Activated effector memory CD4-positive, alpha-beta T cell treated with anti-CD3 and anti-CD28 coated beads, Interleukin-2, amount 50 U/mL, for 16 hours (primary cell): ENCODE measurements at places on chromosomes 5 and 9.

GRCh38 chr5:12141496-12141895, 237.2 kb upstream of the CTNND2 start:
- DNase-seq = no peak

GRCh38 chr5:179124853-179125788, 64.9 kb downstream of the ZNF354C start:
- peak; percentile 56 for DNase-seq

DNA sequence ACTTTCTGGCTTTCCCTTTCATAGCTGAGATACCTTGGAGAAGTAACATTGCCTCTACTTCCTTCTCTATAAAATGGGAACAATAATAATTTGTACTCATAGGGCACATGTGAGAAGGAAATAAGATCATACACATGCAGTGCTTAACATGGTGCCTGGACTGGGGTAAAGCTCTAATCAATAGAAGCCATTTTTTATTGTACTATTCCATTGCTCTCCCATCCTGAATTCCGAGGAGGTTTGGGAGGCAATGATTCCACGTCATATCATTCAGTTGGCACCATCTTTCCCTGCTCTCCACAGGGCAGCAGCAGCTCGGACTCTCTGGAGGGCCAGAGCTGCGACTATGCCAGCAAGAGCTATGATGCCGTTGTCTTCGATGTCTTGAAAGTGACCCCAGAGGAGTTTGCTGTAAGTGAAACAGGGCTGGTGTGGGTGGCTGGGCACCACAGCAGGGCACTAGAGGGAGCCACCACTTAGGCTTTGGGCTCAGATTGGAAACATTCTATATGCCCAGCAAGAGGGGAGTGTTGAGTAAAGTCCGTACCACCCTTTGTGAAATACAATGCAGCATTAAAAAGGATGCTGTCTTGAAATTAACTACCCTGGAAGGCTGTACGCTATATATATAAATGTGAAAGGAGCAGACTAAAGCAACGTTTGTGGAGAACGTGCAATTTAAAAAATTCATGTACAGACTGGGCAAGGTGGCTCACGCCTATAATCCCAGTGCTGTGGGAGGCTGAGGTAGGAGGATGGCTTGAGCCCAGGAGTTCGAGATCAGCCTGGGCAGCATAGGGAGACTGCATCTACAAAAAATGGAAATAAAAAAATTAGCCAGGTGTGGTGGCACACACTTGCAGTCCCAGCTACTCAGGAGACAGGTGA, 51.2 kb downstream of the RALGPS1 start:
- peak; percentile 69 for DNase-seq

DNA sequence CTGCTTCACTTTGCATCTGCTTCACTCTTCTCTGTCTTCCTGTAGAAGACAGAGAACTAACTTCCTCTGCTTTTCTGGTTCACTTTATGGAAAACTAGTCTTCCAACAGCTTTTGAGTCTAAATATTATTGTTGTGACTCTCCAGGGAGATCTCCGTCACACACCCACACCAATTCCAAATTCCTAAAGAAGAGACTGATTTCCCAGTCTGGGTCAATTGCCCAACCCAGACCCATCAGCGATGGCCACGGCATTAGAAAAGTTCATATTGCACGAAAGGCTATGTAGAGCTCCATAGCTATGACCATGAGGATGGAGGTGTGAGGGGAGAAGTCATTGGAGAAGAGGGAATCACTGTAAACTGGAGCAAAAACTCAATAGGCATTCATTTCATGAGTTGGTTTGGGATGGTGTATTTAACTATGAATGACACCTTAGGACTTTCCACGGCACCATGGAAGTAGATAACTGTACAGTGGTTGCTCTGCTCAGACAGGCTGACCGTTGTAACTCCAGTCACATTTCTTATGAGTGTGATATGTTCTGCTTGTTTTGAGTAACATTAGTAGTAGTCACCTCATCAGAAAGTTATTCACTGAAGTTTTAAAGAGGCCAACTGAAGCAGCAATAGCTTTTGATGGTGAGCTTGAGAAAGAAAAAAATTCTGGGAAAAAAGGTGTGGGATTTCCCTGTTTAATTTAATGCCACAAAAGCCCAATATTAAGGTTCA, 78.1 kb upstream of the MAMDC2 start:
- DNase-seq = no peak

- no peak for DNase-seq
Observed at GRCh38 chr5:151682240-151682639, 4.5 kb downstream of the SPARC start.

- no peak for DNase-seq
Observed at GRCh38 chr5:84248013-84248412, 136.7 kb downstream of the EDIL3 start.

DNA sequence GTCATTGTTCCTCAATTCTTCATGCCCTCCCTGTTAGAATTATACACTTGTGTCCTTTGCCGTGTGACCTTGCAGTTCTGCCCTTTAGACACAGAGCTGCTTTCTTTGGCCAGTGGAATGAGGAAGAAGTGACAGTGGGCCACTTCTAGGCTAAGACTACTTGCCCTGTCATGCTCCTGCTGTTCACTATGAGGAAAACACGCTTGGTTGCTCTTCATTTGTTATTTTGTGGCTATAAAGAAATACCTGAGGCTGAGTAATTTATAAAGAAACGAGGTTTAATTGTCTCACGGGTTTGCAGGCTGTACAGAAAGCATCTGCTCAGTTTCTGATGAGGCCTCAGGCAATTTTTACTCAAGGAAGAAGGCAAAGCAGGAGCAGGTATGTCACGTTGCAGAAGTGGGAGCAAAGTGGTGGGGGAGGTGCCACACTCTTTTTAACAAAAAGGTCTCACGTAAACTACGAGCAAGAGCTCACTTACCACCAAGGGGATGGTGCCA, 279.1 kb upstream of the DMAC1 start:
- DNase-seq = no peak

DNA sequence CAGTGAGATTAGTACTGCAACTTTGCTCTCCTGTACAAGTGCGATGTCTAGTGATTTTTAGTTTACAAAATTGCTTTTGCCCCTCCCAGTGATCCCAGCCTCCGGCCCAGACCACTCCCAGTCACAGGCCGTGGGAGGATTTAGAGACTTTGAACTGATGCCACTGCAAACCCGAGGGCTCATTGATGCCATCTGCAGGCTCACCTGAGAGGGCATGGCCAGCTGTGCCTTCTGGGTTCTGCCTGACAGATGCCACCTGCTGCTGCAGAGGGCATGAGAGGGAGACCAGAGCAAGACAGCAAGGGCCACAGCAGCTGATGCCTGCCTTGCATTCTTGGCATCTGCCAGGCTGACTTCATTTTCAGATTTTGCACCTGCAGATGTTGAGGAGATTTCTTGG, 593.8 kb downstream of the CDK5RAP2 start:
- DNase-seq = no peak

GRCh38 chr5:98454904-98455303, 318.6 kb upstream of the RGMB start:
- no peak for DNase-seq

DNA sequence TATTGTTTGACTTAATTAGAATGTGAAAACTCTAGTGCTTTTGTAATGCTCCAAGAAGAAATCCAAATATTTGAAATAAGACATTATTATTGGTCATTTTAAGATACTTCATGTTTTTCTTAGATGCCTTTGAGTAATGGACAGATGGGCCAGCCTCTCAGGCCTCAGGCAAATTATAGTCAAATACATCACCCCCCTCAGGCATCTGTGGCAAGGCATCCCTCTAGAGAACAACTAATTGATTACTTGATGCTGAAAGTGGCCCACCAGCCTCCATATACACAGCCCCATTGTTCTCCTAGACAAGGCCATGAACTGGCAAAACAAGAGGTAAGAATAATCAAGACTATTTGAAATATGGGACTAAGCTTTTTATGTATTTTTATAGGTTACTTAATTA, 69.2 kb upstream of the SREK1 start:
- DNase-seq = no peak

DNA sequence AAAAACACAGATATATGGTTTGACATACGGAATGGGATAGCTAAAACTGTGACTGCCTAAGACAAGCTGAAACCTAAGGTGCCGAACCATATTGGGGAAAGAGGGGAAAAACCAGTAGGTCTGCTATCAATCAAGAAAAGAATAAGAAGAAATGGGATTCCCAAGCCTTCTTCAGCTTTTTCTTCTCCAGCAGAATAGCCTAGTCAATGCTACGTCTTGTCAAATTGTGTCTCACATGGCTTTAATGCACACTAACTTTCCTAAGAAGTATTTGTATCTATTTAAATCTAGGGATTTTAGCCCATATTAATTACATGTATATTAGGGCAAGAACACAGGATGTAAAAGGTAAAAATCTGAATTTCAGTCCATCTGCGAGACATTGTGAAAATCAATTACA, 797 bp upstream of the FBXO38 start:
- no peak for DNase-seq

GRCh38 chr5:149757197-149757947, 27.3 kb downstream of the PPARGC1B start:
- DNase-seq = no peak

DNA sequence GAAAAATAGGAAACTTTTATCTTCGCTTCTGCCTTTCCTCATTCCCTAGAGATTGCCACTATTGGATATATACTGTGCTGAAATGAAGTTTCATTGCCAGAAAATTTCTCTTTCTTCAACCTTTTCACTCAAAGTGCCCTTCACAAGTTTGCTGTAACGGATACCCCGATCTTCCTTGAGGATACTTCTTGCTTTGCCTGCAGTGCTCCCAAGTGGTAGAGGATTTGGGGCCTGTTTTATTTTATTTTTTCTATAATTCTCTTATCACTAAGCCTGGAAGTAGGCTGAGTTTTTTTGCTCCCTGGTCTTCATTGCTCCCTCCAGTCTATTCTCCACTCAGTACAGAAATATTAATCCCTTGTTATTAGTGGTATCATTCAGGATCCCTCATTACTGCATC, 481.4 kb upstream of the CDH18 start:
- DNase-seq = no peak

GRCh38 chr5:115480271-115480670, 64.3 kb downstream of the FEM1C start:
- no peak for DNase-seq

DNA sequence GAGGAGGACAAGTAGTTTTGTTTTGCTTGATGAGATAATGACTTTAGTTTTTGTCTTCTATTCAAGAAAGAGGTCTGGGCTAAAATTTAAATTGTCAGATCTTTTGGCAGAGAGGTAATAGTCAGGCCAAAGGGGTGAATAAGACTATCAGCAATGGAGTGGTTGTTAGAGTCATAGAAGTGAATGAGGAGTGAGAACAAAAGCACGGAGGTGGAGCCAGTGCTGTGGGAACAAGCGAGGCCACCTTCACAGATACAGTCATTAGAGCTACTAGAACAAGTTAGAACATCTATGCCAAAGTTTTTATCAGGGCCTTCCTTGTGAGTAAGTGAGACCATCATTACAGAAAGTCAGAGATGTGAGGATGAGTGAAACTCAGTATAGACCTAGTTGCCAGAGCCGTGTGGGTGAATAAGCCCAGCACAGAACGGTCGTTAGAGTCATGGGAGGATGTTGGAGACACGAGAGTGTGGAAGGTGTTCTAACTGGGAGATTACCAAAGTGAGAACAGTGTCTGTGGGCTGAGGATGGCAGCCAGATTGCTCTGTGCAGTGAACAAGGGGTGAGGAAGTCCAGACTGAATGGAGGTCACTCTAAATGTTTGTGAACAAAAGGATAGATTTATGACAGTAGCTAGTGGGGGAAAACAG, 135.1 kb downstream of the RPS23 start:
- DNase-seq = no peak

DNA sequence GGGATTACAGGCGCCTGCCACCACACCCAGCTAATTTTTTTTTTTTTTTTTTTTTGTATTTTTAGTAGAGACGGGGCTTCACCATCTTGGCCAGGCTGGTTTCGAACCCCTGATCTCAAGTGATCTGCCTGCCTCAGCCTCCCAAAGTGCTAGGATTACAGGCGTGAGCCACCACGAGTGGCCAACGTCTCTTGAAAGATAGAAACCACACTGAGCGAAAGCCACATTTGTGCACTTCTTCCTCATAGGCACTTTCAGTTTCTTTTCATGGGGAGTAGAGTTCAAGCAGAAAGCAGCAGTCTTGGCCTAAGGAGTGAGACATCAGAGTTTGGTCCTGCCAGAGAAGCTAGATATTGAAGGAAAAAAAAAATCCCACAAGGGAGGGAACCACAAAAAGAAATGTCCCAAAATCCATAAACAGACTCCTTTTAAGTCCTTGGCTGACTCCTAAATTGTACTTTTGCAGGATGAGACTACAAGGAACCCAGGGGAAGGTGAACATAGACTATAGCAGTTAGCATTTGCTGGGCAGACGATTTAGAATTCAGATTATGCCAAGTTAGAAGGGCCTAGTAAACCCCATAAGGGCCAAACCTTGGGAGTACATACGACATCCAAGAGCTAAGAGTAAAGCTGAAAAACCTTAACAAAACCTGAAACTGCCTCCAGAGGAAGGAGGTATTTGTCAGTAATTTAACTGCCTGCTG, 43.9 kb upstream of the GLIPR2 start:
- DNase-seq = peak; percentile 72

- DNase-seq = peak; percentile 93
Observed at GRCh38 chr5:912280-913091, 19.8 kb downstream of the TRIP13 start.

GRCh38 chr9:129490583-129491486, 130.1 kb downstream of the C9orf50 start:
- no peak for DNase-seq

DNA sequence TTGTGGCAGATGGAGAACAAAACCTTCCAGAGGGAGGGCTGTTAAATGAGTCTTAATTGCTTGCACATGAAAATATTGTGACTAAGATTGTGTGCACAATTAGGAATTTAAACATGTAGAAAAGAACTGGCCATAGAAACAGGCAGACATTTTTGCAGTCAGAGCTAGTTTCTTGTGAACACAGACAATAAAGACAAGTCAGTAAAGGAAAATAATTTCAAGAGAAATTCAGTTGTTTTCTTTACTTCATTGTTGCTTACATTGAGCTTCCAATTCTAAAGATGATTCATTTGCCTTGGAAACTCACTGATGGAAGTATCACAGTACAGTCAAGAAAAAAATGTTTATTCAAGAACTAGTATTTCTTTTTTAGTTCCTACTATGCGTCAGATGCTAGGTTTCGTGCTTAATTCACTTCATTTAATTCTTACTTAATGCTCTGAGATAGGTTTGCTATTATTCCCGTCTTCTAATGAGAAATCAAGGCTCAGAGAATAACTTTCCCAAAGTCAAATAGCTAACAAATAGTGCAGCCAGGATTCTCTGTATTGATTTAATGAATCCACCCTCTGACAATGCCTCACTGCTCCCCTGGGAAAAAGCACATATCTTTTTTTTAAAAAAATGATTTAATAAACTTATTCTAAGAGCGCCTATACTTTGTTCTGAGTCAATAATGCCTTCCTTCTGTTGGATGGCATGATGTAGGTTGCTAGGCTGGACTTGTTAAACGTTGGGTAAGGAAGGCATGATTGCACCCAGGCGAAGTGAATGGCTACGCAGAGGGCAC, 581.4 kb downstream of the RAB3C start:
- no peak for DNase-seq

DNA sequence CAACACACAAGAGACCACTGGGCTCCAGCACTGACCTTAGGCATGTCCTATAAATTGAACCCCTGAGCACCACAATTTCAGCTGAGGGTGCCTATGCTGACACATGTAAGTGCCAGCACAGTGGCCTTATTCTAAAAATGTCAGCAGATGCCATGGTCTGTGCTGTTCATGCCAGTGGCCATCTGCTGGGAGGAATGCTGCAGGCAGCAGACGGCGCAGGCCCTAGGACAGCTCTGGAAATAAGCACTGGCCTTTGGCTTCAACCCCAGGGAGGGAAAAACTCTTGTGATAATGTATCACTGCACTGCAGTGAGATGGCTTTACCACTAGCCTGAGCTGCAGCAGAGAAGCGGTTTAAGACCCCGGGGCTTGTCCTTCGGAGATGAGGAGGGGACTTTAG, 98.5 kb downstream of the SYK start:
- DNase-seq = no peak

GRCh38 chr9:4831119-4831518, 38.4 kb downstream of the RCL1 start:
- DNase-seq = no peak
